ENCODE measurements at places on chromosomes 4 and X. TPM values are rescaled to one million over a fixed set of nuclear protein-coding genes. Genes with fewer than 3 reads are reported as not detected.

GRCh38 chrX:12139934-12140611 lies 1.8 kb downstream of the FRMPD4 start:
- peaks cover 24% of the 10 kb centered on the region for H3K27me3 ChIP-seq
- no peak overlapping the region for H3K4me3 ChIP-seq
- no peak overlapping the region for H3K27ac ChIP-seq
- no peaks in the 10 kb centered on the region for H3K4me1 ChIP-seq
- no peak for DNase-seq
- no peaks in the 10 kb centered on the region for H3K36me3 ChIP-seq

GRCh38 chrX:112087545-112087944 lies 5.0 kb upstream of the TRPC5 start:
- H3K4me3 ChIP-seq = no peak overlapping the region
- no peaks in the 10 kb centered on the region for H3K36me3 ChIP-seq
- DNase-seq = no peak

DNA sequence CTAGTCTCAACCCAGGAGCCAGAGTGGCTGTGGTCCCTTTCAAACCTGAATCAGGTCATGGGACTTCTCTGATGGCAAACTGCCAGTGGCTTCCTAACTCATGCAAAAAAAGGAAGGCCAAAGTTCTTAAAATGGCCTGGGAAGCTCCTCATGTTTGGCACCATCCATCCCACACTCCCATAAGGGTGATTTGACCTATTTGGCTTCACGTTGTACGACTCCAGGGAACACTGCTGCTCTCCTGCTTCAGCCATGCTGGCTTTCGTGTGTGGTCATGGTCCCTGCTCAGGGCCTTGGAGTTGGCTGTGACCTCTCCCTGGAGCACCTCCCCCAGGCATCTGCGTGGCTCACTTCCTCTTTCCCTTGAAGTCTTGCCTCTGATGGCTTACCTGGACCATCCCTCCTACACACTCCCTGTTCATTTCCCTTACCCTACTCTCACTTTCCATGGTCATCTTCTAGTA lies 12.8 kb upstream of the TMSB4X start:
- no peaks in the 10 kb centered on the region for H3K27me3 ChIP-seq
- DNase-seq = no peak
- H3K27ac ChIP-seq = peak overlapping the region; percentile 1
- H3K36me3 ChIP-seq = peaks cover 5% of the 10 kb centered on the region

The BBS12 gene
- 5.5 TPM for total RNA-seq

DNA sequence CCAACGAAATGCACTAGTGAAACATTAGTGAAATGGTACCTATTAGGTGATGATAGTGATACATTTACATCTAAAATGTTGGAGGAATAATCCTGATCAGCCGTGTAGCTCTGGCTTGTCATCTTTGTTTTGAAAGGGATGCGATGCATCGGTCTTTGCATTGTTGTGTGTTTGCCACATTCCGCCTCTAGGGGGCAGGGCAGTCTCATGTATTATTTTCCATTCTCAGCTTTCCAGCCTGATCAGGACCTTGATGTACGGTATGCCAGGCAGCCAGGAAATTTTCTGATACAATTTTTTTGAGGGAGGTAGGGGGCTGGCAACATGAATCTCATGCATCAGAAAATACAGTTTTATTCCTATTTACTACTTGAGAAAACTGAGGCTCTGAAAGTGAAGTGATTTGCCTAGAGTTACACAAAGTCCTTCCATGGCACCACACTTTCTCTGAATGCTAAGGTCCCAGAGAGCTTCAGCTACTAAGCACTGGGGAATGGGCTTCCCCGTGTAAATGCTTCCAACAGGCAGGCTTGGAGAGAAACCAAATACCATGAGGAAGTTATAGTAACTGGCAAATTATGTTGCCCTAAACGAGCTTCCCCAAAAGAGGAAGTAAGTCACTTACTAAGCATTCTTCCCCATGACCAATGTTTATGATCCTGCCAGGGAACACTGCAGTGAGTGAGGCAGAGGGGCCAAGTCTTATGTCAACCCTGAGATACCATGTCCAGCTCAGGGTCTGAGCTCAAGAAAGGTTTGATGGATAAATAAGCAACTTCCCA lies 31.8 kb upstream of the IQSEC2 start:
- no peak for DNase-seq
- peaks cover 7% of the 10 kb centered on the region for H3K27me3 ChIP-seq
- H3K27ac ChIP-seq = no peak overlapping the region
- H3K4me3 ChIP-seq = no peak overlapping the region
- peaks cover 1% of the 10 kb centered on the region for H3K4me1 ChIP-seq
- H3K36me3 ChIP-seq = no peaks in the 10 kb centered on the region

DNA sequence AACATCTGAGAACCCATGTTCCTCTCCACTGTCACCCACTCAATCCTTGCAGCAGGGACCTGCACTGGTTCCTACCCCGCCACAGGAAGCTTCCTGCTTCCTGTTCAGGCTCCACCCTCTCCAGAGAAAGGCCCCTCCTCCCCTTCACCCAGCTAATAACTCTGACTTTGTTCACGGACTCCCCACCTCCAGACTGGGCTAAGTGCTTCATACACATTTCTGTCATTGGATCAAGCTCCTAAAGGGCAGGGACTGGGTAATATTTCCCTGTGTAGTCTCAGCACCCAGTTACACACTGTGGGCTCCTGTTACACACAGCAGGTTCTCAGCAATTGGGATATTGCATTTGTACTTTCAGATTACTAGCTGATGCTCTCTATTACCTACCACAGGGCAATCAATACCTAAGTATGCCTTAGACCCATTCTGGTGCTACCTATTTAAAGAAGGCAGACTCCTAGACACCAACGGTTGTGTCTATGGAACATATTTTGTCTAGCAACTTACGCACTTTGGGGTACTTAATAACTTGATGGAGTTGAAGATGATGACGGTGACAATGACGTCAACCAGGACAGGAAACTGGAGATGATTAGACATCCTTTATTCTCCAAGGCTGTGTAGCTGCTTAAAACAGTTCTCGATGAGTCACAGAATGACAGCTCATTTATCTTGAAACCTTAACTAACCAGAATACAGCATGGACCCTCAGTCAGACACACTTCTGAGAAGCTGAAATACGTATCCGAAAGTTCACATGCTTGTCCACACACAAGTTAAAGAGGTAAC lies 58.1 kb downstream of the MAML3 start:
- peak overlapping the region; percentile 99 for H3K27ac ChIP-seq
- peaks cover 82% of the 10 kb centered on the region for H3K4me1 ChIP-seq
- no peaks in the 10 kb centered on the region for H3K36me3 ChIP-seq
- peak; percentile 61 for DNase-seq

DNA sequence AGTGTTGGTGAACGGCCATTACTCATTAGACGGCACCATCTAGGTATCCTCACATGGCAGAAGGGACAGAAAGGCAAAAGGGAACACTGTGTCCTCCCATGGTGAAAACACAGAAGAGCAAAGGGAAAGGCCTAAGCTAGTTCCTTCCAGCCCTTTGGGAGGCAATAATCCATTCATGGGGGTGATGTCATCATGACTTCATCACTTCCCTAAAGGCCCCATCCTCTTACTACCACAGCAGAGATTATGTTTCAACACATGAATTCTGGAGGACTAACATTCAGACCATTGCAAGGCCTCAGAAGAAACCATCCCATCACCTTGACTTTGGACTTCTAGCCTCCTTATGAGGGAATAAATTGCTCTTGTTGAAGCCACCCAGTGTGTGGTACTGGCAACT lies 238.2 kb downstream of the MGST2 start:
- no peaks in the 10 kb centered on the region for H3K36me3 ChIP-seq
- peaks cover 9% of the 10 kb centered on the region for H3K4me1 ChIP-seq
- H3K4me3 ChIP-seq = no peak overlapping the region
- no peak overlapping the region for H3K27ac ChIP-seq
- peaks cover 11% of the 10 kb centered on the region for H3K27me3 ChIP-seq
- no peak for DNase-seq

DNA sequence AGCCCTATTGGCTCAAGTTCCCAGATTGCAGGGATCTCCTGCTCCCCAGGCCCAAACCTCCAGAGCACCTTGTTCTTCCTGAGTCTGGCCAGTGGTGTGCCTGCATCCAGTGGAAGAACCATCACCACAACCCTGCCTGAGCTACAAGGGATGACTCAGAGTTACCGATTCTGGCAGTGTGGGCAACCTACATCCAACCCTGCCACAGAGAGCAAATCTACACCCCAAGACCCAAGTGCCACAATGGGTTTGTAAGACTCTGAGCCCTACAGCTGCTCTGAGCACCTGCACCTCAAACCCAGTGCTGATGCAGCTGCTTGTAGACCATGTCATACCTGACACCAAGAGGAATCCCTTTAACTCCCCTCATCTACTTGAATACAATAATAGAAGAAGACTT lies 110.0 kb downstream of the SOWAHB start:
- no peaks in the 10 kb centered on the region for H3K36me3 ChIP-seq
- no peak for DNase-seq
- H3K27ac ChIP-seq = no peak overlapping the region

GRCh38 chr4:82499738-82500434 lies 61.9 kb downstream of the TMEM150C start:
- no peak for DNase-seq
- H3K27ac ChIP-seq = no peak overlapping the region
- H3K4me1 ChIP-seq = no peaks in the 10 kb centered on the region
- no peak overlapping the region for H3K4me3 ChIP-seq
- H3K27me3 ChIP-seq = no peaks in the 10 kb centered on the region

DNA sequence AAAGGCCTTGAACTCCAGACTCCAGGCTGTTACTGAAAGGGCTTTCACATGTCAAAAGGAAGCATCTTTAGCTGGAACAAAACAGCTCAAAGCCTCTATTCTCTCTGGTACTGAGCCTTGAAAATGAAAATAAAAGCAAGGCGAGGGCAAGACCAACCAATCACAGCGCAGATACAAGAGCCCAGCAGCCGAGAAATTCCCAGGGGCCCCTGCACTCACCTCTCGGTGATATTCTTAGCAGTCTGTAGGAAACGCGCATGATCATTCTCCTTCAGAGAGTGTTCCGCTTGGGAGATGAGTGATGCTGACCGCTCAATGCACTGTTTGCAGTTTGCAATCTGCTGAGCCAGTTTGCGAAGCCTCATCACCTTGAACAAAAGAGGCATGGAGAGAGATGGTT lies 138.1 kb downstream of the MID1 start:
- no peaks in the 10 kb centered on the region for H3K27me3 ChIP-seq
- H3K27ac ChIP-seq = no peak overlapping the region
- H3K4me1 ChIP-seq = no peaks in the 10 kb centered on the region

The PF4V1 gene
- total RNA-seq = not detected

DNA sequence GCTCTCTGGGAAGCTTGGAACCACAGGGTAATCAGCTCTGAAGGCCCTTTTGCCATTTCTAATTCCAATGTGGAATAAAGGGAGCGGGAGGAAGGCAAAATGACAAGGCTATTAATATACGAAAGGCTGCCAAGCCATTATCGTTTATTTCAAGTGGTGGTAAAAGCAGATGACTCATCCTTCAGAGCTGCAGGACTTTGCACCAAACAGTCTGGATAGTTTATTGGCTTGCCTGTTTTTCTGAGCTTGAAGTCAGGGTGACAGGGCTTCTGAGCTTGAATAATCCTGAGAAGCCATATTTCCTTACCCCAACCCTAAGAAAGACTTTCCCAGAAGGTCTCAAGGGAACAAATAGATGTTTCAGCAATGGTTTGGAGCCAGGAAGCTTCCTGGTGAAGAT lies 7.7 kb upstream of the GABRE start:
- no peak overlapping the region for H3K4me3 ChIP-seq
- no peaks in the 10 kb centered on the region for H3K4me1 ChIP-seq
- no peak for DNase-seq
- no peak overlapping the region for H3K27ac ChIP-seq
- H3K36me3 ChIP-seq = no peaks in the 10 kb centered on the region

GRCh38 chr4:184343502-184344177 lies 126.0 kb upstream of the ENPP6 start:
- H3K36me3 ChIP-seq = peaks cover 2% of the 10 kb centered on the region
- DNase-seq = peak; percentile 31

GRCh38 chr4:16897991-16898827 lies at the start of gene LDB2:
TSS of gene LDB2 (minus strand) at chr4:16898645.
- H3K27ac ChIP-seq = no peak within 1 kb of the TSS
- no peaks in the 10 kb centered on the region for H3K36me3 ChIP-seq
- peaks cover 4% of the 10 kb centered on the region for H3K4me1 ChIP-seq
- no peak for DNase-seq
- H3K4me3 ChIP-seq = peak within 1 kb of the TSS; percentile 11

All from activated T-helper 2 cell treated with anti-CD3 and anti-CD28 coated beads, Interferon-gamma antibody, Interleukin-2, Interleukin-4, amounts not matched to agents 10 μg/mL and 5 μg/mL and 100 μg/mL, durations not matched to agents 14 hours and 24 hours and 36 hours (primary cell).